ENCODE measurements at places on chromosomes 1 and 21. TPM values are rescaled to one million over a fixed set of nuclear protein-coding genes. Genes with fewer than 3 reads are reported as not detected.

GRCh38 chr1:75166821-75167220 is 32.6 kb downstream of the LHX8 start:
- no peaks in the 10 kb centered on the region for H3K36me3 ChIP-seq
- no peak for DNase-seq
- H3K4me3 ChIP-seq: no peak overlapping the region
- no peak overlapping the region for H3K27ac ChIP-seq
- H3K4me1 ChIP-seq: no peaks in the 10 kb centered on the region

DNA sequence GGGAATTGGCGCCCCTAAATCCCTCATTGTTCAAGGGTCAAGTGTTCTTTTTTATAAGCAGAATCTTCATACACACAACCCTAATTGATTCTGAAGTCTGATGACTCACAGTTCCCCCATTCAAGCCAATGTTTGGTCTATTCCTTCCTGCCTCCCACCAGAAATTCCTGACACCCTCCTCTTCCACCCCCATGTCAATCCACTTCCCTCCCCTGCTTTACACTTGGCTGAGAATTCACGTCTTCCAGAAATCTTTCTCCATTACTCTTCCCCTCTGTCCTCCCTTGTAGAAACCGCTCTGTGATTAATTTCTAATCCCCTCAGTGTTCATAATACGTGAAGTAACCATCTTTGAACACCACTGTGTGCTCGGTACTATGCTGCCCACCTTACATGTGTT is 76.2 kb upstream of the CD34 start:
- H3K36me3 ChIP-seq: no peaks in the 10 kb centered on the region
- DNase-seq: no peak
- H3K4me1 ChIP-seq: no peaks in the 10 kb centered on the region
- H3K4me3 ChIP-seq: no peak overlapping the region

DNA sequence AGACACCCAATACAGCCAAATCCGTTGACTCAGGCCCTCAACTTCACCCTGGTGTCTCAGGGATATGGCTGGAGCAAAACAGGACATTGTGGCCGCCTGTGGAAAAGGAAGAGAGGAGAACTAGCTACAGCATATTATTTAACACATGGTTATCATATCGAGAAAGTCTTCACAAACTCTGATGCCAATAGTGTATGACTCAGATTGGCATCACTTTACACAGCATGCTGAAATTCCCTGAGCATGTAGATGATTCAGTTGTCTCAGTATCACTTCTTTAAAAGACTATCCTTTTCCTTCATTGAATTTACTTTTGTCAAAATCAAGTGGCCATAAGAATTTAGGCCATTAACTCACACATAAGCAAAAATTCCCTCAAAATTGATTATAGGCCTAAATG is 20.1 kb downstream of the HSD3B2 start:
- no peaks in the 10 kb centered on the region for H3K36me3 ChIP-seq
- H3K4me1 ChIP-seq: no peaks in the 10 kb centered on the region
- no peak for DNase-seq
- H3K4me3 ChIP-seq: no peak overlapping the region

DNA sequence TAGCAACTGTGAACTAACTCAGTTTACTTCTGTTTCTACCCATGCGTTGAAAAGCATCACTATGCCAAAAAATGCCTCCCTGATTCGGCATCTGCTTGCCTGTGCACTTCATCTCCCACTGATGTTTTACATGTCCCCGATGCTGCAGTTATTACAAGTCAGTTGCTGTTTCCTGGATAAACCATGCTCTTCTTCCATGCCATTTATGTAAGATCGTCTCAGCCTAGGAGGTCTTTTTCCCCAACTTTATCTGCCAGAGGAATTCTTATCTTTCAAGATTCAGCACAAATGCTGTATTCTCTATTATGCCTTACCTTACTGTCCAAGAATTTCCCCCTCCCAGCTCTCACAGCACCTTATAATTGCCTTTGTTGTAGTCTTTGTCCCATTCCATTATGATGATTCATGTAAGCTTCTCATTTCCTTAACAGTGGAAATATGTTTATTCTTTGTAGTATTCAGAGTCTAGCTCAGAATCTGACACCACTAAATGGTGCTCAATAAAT is 30.0 kb downstream of the PRKACB start:
- peak; percentile 29 for DNase-seq
- peaks cover 6% of the 10 kb centered on the region for H3K36me3 ChIP-seq
- H3K27ac ChIP-seq: peak overlapping the region; percentile 88
- H3K27me3 ChIP-seq: no peaks in the 10 kb centered on the region

DNA sequence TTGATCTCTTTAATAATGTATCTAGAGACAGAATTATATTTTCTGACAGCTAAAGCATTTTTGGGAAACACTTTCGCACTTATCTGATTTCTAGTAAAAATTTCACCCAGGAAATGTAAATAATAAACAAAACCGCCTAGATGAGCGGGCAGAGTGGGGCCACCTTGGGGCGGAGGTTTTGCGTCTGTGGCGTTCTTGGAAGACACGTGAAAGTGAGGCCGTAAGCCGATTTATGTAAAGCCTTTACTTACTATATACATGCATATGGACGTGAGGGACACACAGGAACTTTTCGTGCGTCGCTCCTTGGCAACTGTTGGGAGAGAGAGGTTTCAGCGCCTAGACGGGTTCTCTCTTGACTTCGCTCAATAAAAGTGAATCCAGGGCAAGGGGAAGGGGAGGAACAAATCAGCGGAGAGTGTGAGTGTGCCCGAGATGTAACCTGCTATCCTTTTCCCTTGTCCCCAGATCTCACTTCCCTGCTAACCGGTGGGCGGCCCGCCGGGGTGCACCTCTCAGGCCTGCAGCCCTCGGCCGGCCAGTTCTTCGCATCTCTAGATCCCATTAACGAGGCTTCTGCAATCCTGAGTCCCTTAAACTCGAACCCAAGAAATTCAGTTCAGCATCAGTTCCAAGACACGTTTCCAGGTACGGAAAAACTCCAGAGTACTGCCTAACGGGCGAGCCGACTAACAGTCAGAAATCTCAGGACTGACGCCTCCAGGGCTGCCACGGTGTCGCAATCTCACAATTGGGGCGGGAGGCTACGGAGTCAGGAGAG is 1.7 kb downstream of the HLX start:
- peaks cover 47% of the 10 kb centered on the region for H3K27me3 ChIP-seq
- DNase-seq: no peak
- peak overlapping the region; percentile 83 for H3K4me3 ChIP-seq
- H3K4me1 ChIP-seq: no peaks in the 10 kb centered on the region
- H3K36me3 ChIP-seq: peaks cover 17% of the 10 kb centered on the region

- H3K4me3 ChIP-seq: no peak overlapping the region
- peaks cover 19% of the 10 kb centered on the region for H3K4me1 ChIP-seq
Measured at GRCh38 chr1:39980555-39981313, 25.8 kb downstream of the MFSD2A start.

- H3K27ac ChIP-seq: no peak overlapping the region
- no peaks in the 10 kb centered on the region for H3K27me3 ChIP-seq
- peaks cover 7% of the 10 kb centered on the region for H3K4me1 ChIP-seq
- H3K4me3 ChIP-seq: no peak overlapping the region
- H3K36me3 ChIP-seq: no peaks in the 10 kb centered on the region
- DNase-seq: no peak
Measured at GRCh38 chr1:113859478-113860175, 11.9 kb downstream of the PTPN22 start.

DNA sequence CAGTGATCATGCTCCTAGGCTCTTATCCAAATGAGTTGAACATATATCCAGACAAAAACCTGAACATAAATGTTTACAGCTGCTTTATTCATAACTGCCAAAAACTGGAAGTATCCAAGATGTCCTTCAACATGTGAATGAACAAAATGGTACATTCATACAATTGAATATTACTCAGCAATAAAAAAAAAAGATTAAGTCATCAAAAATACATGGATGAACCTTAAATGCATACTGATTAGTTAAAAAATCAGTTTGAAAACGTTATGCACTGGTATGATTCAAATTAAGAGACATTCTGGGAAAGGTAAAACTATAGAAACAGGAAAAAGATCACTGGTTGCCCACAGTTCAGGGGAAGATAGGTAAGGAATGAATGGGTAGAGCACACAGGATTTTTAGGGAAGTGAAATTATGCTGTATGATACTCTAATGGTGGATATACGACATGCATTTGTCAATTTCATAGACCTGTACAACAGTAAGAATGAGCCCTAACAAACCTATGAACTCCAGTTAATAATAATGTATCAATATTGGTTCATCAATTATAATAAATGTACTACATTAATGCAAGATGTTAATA is 3.1 kb downstream of the LRRC40 start:
- DNase-seq: no peak
- no peak overlapping the region for H3K27ac ChIP-seq
- peaks cover 17% of the 10 kb centered on the region for H3K4me1 ChIP-seq
- H3K27me3 ChIP-seq: no peaks in the 10 kb centered on the region

KRTAP13-2 gene
- total RNA-seq: not detected

SVBP gene
- total RNA-seq: 10.1 TPM

ZYG11A gene
- total RNA-seq: not detected

SELL gene
- total RNA-seq: 12.1 TPM

AMY2A gene
- not detected for total RNA-seq

UBE2U gene
- total RNA-seq: not detected
